ENCODE measurements at places on chromosomes 6 and 20.

DNA sequence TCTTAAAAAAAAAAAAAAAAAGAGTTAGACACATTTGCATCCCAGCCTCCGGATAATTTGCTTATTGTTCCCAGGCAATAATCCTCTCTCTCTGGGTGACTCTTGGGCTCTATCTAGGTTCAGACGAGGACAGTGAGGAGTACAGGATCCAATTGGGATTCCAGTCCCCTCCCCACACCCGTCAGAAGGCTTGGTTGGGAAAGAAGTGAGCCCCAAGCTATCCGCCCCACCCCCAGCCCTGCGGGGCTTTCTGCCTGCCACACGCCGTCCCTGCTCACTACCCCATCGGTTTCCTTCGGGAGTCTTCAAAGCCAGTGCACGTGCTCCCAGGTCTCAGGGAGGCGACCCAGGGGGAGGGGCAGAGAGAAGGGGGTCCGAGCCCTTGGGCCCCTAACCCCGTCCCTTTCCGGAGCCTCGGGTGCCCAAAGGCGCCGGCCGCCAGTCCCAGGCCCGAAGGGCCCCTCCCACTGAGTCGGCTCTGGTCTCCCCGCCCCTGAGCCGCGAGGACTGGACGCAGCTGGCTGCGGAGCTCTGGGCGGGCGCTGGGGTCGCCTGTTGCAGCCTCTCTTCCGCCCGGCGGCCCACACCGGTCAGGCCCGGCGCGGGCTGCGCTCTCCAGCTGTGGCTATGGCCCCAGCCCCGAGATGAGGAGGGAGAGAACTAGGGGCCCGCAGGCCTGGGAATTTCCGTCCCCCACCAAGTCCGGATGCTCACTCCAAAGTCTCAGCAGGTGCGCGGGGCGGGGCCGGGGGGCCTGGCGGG is 2.5 kb downstream of the MYMX start:
- peak; percentile 89 for DNase-seq

DNA sequence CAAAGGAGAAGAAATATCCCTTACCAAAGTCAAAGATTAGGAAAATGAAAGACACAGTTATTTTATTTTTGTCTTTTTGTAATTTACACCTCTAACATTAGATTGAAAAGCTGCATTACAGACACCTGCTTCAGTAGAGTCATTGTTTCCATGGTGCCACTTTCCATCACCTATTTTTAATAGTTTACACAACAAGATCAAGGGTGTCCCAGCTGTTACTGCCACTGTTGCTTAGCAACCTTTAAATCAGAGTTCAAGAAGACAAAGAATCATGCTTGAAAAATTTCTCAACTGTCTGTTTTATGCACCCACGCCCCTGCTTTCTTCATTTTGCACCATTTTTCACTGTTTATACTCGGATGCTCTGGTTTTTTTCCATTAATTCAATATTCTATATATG is 668.2 kb upstream of the GJE1 start:
- DNase-seq, result no peak

GRCh38 chr6:149566410-149567193 is 427 bp downstream of the GINM1 start:
- DNase-seq, result peak; percentile 65

DNA sequence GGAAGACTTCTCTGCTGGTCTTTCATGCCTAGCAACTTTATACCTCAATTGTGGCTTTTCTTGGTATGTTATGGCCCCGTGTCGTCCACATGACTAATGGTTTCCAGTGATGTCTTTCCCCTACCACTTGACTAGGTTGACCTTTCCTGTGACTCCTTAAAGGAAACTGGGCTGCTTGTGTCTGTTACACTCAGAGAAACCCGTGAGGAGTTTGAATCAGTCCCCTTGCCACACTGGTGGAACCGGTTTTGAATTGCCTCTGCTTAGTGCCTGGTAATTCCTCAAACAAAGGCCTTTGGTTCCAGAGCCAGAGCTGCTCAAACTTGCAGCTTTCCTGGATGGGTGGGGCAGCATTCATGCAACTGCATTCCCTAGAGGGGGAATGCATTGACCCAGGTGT is 21.9 kb downstream of the ECT2L start:
- DNase-seq, result peak; percentile 94

- no peak for DNase-seq
These were observed 54.3 kb downstream of the SLC23A2 start for GRCh38 chr20:4946986-4947385.

GRCh38 chr20:44279228-44279627 is 31.8 kb downstream of the FITM2 start:
- no peak for DNase-seq

DNA sequence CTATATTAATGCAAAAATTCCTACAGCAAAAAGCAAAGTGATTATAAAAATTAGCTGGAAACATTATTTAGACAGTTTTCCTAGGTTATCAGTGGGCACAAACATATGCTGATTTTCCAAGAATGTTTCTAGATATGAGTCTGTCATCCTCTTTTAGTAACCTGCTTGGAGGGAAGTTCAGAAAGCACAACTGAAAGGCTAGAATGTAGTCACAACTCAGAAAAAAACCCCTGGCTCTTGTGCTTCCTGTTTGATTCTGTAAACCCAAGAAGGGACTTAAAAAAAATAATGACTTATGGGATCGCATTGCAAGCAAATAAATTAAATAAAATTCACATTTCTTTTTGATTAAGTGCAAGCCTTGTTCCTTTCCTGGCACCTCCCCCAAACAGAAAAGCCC is 708.4 kb upstream of the EPHA7 start:
- DNase-seq, result no peak

DNA sequence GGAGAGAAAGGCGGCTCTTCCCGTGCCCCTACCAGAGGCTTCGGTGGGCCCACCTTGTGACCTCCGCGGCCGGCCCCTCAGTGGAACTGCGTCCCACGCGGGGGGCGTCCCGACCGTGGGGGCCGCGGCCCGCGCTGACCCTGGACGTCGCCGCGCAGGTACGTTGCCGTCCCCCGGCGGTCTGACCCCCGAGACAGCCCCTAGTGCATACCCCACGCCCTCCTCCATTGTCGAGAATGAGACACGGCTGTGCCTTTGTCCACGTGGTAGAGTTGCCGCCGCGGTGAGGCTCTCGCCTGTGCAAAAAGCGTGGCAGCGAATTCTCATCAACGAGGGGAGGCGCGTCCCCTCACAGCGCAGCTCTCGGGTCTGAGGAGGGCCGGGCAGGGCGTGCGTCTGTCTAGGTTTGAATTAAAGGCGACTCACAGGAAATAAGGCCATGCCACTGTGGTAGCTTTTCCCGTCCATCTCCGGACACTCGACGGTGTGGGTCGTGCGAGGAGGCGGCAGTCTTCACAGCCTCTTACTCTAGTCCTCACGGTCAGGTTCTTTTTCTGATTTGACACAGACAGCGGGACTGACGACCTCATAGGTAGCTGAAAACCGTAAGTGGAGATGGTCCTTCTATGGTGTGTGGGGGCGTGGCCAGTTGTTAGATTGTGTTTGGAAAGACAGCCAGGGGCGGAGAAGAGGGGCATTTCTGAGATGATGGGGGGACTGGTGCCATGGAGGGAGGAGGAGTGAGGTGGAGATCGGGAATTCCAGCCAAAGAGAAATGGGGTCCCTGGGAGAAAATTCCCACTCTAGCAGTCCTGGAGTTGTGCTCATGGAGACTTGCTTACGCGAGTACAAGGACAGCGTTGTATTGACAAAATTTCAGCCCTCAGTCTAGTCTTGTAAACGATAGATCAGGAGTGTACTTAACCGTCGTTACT is 580 bp downstream of the NXT1 start:
- peak; percentile 63 for DNase-seq

GRCh38 chr20:17641520-17641964 is 40.5 kb downstream of the RRBP1 start:
- DNase-seq, result no peak

DNA sequence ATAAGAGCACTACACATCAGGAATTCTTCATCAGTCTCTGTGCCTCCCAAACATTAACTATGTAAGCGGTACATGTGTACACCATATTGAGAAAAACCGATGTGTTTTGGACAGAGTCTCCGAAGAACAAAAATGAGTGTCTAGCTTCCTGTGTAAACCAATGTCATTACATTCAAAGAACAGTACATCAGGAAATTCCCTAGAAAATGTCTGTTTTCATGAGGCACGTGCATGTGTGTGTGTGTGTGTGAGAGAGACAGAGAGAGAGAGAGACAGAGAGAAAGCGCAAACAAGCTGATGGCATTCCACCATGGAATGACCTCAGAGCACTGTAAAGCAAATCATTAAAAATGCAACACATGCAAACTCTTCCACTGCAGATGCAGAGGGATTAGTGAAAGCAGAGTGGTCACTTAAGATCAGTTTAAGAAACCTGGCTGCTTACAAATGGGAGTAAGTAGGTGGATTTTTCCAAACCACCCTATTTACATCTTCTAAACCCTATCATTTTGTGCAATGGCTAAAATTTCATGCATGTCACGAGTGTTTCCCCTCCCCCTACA is 133.9 kb downstream of the HIVEP2 start:
- DNase-seq, result no peak

DNA sequence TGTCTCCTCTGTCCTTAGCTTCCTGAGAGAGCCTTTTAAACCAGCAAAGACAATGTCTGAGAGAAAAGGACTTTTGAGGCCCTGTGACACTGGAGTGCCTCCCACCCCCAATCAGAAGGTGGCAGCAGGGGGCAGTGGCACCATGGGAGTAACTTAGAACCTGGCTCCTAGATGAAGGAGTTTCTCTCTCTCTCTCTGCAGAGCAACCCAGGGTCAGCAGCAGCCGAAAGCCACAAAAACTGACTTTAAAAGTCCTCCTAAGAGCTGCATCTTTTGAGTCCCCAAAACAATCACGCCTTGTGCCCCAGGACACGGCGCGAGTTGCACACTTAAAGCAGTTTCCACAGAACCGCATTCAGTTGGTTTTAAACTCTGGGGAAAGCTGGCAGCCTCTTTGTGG is 5.3 kb upstream of the TCP11 start:
- DNase-seq, result peak; percentile 73
